ENCODE measurements at places on chromosomes 7 and 10.

DNA sequence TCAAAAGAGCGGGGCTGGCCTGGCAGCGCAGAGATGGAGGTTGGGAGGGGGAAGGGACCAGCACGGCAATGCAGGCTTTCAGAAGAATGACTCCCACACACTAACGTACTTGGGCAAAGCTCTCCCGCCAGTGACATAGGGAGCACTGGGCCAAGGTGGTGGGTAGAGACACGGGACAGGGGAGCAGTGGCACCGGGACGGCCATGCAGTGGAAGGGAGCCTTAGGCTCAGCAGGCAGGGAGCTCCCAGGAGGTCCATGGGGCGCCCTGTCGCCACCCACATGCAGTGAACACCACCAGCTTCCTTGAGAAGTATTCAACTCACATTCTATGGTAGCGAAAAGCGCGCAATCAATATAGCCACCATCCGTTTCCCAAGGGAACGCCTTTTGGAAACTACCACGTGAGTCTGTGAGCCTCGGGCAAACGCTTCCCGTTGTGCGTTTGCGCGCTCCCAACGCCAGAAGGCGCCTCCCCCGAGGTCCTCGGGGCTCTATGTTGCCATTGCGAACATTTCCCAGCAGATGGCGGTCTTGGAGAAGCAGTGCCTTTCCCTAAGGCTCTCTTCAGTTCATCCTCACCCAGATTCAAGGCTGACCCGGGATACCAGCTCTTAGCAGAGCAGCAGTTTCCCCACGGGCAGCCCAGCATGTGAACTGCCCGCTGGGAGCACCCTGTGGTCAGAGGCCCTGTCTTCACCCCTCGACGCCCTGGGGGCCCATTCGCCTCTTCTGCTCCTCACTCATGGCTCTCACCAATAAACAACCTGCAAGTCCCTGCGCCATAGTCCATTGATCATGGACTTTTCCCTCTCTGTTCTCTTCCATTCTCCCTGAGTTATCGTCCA lies 16.4 kb upstream of the OPALIN start:
- DNase-seq, result peak; percentile 79

- DNase-seq, result no peak
Measured at GRCh38 chr10:52747694-52748093, 24.9 kb downstream of the MBL2 start.

- DNase-seq, result no peak
Measured at GRCh38 chr7:95367606-95368005, 28.6 kb downstream of the PON3 start.

DNA sequence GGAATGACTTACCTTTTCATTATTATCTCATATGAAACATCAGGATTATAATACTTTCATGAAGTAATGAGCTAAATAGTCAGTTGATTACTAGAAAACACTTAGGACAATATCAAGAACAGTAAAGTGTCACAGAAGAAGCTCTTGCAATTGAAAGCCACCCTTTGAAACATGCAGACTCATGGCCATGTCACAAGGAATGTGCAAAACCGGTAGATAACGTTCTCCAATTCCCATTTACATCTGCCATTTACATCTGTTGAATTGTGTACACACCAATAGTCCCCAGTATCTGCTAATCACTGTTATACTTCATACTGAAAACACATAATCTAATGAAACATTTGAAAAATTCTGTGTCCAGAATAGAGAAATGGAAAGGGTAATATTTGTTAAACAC lies 237.5 kb downstream of the CREB5 start:
- DNase-seq, result no peak

DNA sequence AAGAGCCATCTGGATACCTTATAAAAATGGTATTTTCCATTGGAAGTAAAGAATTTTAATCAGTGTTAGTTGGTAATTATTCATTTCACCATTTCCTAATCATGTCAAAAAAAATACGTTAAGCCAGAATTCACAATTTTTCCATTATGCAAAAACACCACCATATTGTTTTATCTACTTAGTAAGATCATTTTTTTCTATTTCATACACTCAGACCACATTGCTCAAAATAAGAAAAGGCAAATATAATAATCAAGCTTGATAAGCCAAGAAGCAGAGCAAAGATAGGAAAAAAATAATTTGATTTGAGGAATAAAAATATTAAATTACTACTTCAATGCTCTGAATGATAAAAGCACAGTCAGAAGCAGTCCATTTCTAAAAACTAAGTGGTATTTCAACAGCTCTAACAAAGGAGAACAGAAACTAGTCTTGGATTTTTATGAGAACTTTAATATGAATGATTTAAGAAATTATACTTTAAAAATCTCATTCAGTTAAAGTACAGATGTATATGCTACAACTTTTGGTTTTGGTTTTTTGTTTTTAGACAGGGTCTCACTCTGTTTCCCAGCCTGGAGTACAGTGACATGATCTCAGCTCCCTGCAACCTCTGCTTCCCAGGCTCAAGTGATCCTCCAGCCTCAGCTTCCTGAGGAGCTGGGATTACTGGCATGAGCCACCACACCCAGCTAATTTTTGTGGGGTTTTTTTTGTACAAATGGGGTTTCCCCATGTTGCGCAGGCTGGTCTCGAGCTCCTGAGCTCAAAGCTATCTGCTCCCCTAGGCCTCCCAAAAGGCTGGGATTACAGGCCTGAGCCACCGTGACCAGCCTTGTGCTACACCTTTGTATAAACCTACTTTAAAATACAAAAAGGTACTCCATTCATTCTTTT lies 46.6 kb downstream of the LRRN3 start:
- DNase-seq, result no peak

GRCh38 chr10:131444862-131445461 lies 133.4 kb upstream of the TCERG1L start:
- no peak for DNase-seq

GRCh38 chr10:49518982-49519578 lies 19.8 kb downstream of the ERCC6 start:
- DNase-seq, result no peak

- no peak for DNase-seq
Measured at GRCh38 chr7:36951257-36951697, 227.0 kb upstream of the AOAH start.

GRCh38 chr7:1062296-1063294 lies 18.2 kb downstream of the GPR146 start:
- DNase-seq, result no peak

- DNase-seq, result no peak
Measured at GRCh38 chr10:61845196-61845949, 56.1 kb upstream of the ARID5B start.

DNA sequence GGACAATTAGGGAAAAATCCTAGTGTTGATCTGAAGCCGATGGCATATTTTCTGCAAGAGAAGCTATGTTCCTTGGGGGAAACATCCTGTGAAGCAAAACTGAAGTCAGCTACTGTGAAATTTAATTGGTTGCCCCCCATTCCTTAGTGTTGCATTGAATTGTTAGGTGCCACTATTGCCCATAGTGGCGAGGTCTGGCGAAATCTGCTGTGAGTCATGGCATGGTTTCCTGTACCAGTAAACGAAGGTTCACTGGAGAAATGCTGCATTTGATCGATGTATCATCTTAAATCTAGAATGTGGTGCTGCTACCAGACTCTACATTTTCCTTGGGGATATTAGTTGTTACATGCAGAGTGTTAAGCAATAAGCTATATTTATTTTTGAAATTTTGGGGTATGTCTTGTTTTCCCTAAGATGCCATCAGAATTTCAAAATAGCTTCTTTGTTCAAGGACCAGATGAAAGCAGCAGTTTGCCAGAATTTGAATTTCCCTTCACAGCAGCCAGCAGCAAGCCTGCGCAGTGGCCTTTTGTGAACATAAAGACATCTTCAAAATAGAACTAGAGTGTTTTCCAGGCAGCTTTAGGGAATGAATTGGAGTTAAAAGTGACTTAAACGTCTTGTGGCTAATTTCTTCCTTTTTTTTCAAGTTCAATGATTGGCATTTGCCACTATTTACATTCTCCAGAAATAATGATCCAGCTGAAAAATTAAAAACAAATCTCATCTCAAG lies 348.6 kb upstream of the COBL start:
- DNase-seq, result no peak

DNA sequence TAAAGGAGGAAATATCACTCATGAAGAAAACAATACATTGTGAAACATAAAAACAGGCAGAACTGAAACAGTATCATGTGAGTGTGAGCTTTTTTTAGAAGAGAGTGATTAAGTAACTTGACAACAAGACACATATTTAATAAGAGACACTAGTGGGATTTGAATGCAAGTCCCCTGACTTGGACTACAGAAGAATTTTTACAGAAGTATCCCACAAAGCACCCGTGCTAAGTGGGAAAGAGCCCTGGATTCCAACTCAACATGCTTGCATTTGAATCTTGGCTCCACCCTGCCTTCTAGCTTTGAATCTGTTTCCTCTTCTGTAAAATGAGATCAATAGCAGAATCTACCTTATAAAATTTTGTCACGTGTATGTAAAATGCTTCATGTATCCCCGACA lies 166.2 kb downstream of the ZNF365 start:
- DNase-seq, result no peak

GRCh38 chr7:79692015-79692414 lies 238.5 kb upstream of the MAGI2 start:
- DNase-seq, result no peak

DNA sequence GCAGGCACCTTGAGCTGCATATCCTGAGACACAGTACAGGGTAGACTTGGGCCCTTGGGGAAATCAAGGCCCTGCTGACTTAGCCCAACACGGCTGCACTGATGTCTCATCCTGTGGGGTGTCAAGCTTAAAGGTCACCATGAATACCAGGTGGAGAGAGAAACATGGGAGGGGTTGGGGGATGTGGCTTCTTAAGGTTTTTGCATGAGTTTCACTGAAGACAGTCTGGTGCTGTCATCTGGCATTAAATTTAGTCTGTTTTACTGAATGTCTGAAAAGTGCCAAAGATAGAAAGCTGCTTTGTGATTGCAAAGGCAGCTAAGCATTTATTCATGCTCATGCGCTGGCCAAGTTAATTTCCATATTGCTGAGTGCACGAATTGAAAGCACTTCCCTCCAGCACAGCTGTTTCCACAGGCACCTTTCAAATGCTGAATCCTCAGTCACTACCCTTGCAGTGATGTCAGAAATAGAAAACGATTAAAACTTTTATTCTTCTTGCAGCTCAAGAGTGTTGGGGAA lies 102.1 kb downstream of the OSBPL3 start:
- no peak for DNase-seq

DNA sequence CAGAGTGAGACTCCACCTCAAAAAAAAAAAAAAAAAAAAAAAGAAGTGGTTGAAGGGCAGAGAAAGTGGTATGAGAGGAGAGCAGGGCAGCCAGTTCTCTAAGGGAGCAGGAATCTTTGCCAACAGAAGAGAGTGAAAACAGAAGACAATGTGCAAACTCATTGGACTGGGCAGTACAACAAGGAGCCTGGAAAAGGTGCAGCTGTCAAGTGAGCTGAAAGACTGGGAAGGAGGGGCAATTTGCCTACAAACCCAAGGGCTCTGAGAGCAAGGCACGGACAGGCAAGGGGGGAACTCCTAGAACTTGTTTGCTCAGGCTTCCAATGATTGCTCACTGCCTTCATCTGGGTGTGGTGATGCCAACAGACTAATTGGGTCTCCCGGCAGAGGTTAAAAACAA lies 9.5 kb downstream of the ACTR1A start:
- DNase-seq, result no peak

DNA sequence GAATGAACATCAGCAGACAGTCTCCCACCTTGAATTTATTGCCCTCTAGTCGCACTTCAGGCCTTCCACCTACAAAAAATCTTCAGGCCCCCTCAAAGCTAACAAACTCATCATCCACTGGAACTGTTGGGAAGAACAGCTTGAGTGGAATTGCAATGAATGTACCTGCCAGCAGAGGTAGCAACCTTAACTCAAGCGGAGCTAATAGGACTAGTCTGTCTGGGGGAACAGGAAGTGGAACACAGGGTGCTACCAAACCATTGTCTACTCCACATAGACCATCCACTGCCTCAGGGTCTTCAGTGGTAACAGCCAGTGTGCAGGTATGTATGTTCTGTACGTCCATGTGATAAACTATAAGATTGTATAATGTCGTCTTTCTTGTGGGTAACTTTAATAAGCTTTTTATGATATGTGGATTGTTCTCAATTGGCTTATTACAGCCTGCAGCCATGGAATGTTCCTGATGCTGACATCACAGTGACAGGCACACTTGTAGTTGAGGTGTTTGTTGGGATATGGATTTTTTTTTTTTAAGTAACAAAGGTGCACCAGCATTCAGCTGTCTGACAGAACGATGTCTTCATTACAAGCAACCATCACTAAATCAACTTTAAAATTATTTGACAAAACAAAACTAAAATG lies 53.3 kb downstream of the UBN2 start:
- DNase-seq, result no peak

- DNase-seq, result no peak
Measured at GRCh38 chr7:106166651-106167342, 54.7 kb upstream of the SYPL1 start.

DNA sequence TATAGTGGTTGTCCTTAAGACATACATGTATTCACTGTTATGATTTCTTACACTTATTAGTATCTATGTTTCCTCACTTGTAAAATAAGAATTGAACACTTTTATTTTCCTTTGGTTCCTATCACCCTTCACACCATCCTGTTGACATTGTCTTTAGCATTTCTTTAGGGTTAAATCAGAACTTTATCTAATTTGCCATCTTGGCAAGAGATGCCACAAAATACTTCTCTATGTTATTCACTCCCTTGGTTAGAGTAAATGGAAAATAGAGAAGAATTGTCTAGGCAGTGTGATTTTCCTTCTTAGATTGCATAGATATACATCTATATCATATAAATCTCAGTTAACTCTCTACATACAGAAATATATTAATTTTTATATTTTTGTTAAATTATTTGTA lies 204.7 kb downstream of the SEMA3D start:
- DNase-seq, result no peak

GRCh38 chr7:48180981-48181380 lies 9.7 kb downstream of the ABCA13 start:
- no peak for DNase-seq

GRCh38 chr7:41052736-41053135 lies 650.2 kb downstream of the INHBA start:
- no peak for DNase-seq

GRCh38 chr7:133854739-133855138 lies 272.4 kb upstream of the LRGUK start:
- DNase-seq, result no peak
